Right lobe of liver (tissue), 6 donors: ENCODE measurements at places on chromosomes 3 and 15. TPM values are rescaled to one million over a fixed set of nuclear protein-coding genes. Genes with fewer than 3 reads are reported as not detected.

CFAP91 gene
- total RNA-seq, result 1.7 TPM

RETNLB gene
- not detected for total RNA-seq

NIT2 gene
- 100 TPM for total RNA-seq

GHSR gene
- total RNA-seq, result not detected

BFSP2 gene
- not detected for total RNA-seq

ATP10A gene
- total RNA-seq, result 1.00 TPM

PRTG gene
- 0.16 TPM for total RNA-seq

TLR9 gene
- 0.25 TPM for total RNA-seq
